NCI-H2029 treated with DMSO at 0.1 percent for 48 hours (cell line): ENCODE measurements at places on chromosomes 6 and 20.
A peak's percentile ranks its signal among the peaks of the same experiment; 100 is the strongest.

DNA sequence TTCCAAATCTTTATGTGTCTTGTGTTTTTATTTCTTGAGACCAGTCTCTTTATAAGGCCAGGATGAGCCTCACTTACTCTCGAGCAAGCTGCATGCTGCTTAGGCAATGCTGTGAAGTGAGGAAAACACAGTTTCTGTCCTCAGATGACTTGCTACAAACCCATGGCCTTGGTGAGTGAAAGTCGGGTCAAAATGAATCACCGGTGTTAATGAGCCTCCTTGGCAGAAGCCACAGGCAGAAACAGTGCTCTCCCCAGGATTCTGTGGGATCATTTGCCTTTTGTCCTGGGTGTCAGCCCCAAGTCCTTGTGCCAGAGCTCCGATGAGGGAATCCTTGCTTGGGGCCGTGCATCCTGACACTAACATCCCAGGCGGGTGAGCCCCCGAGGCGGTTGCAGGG, 482.5 kb downstream of the QKI start:
- DNase-seq: no peak

GRCh38 chr6:15739867-15740266, 77.0 kb upstream of the DTNBP1 start:
- no peak for DNase-seq

- DNase-seq: no peak
Observed at GRCh38 chr20:24273251-24273650, 196.2 kb upstream of the SYNDIG1 start.

GRCh38 chr6:83853178-83854000, at the start of gene RIPPLY2:
RIPPLY2 (plus strand) TSS chr6:83853360; CDS start chr6:83853417, 57 bp downstream.
- DNase-seq: peak; percentile 28

DNA sequence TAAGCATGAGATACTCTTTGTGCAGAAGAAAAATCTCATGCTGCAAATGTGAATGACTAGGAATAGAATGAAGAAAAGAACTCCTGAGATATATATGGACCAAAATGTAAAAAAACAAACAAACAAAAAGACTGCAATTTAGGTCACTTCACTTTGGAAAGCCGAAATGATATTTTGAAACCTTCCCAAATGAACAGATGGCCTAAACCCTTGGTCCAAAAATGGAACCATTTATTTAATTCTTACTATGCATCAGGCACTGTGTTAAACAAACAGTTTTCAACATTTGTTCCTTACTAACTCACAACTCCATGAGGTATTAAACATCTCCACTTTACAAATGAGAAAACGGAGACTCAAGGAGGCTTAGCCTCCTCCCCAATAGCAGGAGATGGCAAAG, 107.5 kb downstream of the VIP start:
- no peak for DNase-seq

GRCh38 chr6:47168180-47168579, 126.0 kb upstream of the ADGRF1 start:
- DNase-seq: no peak

GRCh38 chr6:135852746-135853145, 1.2 kb downstream of the PDE7B start:
- no peak for DNase-seq

DNA sequence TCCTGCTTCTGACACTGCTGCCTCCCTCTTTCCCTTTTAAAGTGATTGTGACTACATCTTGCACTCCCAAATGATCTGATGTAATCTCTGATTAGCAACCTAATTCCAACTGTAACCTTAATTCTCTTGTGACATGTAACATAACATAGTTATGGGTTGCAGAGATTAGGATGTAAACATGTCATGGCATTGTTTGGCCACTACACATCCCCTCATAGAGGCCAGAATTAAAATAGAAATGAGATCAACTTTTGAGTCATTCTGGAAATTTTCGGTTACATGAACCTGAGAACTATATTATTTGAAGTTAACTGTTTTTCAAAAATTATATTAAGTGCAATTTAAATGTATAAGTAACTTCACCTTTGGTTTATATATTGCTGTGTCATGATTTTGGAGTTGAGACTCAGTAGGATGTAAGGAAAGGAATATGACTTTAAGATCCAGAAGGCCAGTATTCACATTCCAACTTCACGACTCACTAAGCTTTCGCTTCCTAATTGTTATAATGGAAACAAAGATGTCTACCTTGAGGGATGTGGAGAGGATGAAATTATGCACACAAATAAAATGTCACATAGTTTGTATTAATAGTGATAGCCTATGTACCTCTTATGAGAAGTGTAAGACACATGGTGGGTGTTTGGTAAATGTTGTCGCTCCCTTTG, 611.9 kb upstream of the MAP3K7 start:
- DNase-seq: no peak

DNA sequence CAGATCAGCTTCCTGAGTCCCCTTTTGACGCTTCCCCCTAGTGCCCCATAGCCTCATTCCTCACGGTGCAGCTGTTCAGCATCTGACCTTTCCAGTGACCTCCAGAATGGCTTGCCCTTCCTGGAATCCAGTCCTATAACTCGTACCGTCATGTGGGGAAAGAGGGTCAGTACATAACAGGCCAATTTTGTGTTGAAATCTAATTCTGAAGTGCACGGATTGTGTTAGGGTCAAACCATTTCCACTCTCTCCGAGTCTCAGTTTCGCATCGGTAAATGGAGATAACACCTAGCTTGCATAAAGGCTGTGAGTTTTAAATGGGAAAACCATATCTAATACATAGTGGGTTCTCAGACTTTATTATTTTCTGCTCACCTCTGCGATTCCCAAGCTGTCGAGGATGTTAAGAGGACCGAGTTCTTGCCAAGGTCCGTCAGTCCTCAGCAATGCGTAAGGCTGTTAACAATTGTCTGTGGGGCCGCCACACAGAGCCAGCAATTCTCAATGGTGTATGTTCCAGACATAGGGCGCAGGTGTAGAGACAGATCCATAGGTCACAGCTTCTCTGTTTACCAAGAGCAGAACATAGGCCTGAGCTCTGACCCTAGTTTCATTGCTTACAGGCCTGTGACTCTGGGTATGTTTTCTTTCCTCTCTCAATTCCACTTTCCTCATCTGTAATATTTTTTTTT, 45.5 kb upstream of the CCR6 start:
- no peak for DNase-seq

GRCh38 chr20:6588296-6588695, 179.2 kb upstream of the BMP2 start:
- DNase-seq: peak; percentile 28

- peak; percentile 33 for DNase-seq
Observed at GRCh38 chr6:11298651-11299420, 66.4 kb upstream of the NEDD9 start.

GRCh38 chr20:60691966-60692615, 560.0 kb upstream of the CDH4 start:
- no peak for DNase-seq

DNA sequence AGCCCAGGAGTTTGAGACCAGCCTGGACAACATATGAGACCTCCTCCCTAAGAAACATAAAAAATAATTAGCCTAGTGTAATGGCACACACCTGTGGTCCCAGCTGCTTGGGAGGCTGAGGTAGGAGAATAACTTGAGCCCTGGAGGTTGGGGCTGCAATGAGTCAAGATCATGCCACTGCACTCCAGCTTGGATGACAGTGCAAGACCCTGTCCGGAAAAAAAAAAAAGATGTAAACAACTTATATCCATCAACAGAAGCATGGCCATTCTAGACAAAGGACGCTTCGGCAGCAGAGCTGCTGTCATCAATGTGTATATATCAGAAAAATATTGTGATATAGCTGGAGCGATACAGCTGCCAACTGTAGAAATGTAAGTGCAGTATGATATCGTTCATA, 59.6 kb upstream of the ARID1B start:
- no peak for DNase-seq

- DNase-seq: no peak
Observed at GRCh38 chr6:121759370-121759769, 323.9 kb downstream of the GJA1 start.

- DNase-seq: no peak
Observed at GRCh38 chr6:128860782-128861181, 22.2 kb upstream of the LAMA2 start.

DNA sequence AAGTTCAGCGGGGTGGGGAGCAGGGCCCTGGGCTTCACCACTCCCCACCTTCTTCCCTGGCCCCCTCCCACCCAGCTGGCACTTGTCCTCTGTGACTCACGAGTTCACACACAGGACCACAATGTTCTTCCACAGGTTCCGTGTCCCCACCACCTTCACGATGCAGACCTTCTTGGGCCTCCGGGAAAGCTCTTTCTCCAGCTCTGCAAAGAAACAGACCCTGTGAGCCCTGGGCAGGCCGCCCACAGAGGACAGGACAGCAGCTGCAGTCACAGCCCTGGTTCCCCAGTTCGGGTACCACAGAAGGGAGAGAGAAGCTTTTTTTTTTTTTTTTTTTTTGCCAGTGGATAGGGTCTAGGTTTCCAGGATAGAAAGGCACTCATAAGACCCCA, 30.9 kb downstream of the PSMG4 start:
- no peak for DNase-seq

- peak; percentile 69 for DNase-seq
Observed at GRCh38 chr6:21003780-21004541, 469.7 kb downstream of the CDKAL1 start.

- peak; percentile 75 for DNase-seq
Observed at GRCh38 chr6:4727671-4728435, 48.4 kb upstream of the CDYL start.

DNA sequence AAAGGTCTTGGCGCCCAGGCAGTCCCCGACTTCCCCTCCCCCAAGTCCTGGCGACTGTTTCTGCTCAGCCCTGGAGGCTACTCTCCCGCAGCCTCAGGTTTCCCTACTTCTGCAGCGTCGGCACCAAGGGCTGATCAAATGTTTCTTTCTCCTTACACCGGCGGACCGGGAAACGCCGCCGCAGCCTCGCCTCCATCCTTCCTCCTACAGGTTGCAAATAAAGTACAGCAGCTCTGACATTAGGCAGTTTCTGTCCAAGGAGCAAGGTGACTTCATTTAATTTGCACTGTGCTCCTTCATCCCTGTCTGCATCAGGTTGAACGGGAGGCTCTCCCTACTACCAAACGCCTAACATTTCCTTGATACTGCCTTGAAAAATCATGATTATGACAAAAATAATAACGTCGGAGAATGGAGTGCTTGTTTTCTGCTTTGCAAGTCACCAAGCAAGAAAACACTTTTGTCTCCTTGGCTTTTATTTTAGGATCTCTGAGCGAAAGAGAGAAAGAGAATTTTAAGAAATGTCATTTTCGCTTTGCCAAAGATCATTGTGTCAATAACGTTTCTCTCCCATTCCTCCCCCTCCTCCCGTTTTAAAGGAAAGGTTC, 1.0 kb downstream of the CLIC5 start:
- no peak for DNase-seq

- no peak for DNase-seq
Observed at GRCh38 chr6:122791310-122791679, 2.2 kb downstream of the SMPDL3A start.

GRCh38 chr6:17640477-17640917, 40.4 kb downstream of the FAM8A1 start:
- DNase-seq: no peak

DNA sequence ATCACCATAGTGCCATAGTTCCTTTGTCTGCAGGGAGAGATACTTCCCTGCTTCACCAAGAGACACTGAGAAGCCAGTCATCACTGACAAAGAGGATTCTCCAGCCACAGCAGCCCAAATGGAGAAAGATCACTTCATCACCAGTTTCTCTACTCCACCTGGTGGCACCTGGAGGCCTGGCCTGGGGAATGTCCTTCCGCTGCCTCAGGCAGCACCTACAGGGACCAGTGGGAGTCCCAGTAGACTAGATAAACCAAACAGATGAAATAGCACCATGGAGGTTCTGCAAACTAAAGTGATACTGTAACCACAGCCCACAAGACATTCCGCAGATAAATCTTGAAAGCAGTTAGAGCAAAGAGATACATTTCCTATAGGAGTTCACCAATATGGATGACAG, 266.5 kb downstream of the C6orf118 start:
- no peak for DNase-seq

DNA sequence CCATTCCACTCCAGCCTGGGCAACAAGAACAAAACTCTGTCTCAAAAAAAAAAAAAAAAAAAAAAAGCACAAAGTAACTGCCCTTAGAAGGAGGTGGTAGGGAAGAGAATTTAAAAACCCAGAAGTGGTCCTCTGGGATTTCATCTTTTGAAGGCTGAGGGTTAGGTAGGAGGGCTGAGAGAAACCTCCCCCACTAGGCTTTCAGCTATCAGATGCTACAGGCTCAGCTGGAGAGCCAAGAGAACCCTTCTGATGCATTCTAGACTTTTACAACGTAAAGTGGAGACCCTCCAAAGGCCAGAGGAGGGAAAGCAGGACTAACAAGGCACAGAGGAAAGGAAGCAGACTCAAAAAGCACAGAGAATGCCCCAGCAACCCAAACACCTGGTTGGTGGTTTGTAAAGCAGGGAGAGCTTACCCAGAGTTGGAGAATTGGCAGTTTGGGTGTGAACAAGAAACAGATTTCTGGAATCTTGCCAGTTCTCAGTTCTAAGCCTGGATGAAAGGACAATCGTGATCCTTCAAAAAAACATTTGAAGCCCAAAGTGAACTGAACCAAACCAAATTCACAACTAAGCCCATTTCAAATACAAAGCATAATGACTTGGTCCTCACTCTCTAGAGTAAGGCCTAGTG, 23.2 kb upstream of the SPAG4 start:
- DNase-seq: no peak

DNA sequence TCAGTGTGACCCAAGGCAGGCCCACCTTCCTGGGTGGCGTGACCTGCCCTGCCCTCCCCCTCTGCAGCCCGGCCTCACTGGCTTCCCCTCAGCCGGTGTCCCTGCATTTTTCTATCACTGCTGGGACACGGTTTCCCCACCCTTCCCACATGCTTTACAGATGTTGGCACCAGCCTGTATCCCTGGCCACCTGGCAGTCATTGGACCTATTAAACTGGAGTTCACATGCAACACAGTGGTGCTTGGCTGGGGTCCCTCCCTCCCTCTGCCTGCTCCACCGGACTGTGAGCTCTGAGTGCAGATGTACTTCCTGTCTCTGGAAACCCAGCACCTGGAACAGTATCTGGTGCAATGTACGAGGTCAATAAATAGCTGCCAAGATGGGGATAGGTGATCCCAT, 25.5 kb upstream of the STX16 start:
- no peak for DNase-seq

DNA sequence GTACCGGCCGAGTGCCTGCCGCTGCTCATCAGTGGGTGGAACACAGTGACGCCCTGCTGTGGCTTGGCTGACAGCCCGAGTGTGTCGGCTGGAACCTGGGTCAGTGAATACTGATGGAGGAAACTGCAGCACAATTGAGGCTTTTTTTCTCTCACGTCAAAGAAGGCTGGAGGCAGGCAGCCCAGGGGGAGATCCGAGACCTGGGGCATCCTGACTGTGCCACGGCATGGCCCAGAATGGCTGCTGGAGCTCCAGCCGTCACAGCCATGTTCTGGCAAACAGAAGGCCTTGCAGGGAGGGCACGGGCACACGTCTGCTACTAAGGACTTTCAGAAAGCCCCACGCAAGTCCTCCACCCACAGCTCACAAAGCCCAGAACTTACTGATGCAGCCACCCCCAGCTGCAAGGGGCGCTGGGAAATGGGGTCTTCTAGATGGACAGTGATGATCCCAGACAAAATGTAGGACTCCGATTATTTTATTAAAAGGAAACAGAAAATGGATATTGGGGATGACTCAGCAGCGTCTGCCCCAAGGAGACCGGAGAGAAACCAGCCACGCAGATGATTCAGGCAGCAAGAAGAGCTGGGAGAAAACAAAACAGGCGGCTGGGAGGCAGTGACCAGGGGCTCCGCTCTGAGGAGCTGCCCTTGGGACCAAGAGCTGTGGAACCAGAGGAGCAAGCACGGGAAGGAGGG, 140.0 kb downstream of the TAF4 start:
- peak; percentile 27 for DNase-seq
